MCF 10A (cell line): ENCODE measurements at places on chromosomes 2 and 18. TPM values are rescaled to one million over a fixed set of nuclear protein-coding genes. Genes with fewer than 3 reads are reported as not detected.
A peak's percentile ranks its signal among the peaks of the same experiment; 100 is the strongest.

MTIF2 gene
- 58.3 and 60.7 TPM in 2 replicates for total RNA-seq

LRP1B gene
- not detected in 2 replicates for total RNA-seq

DNA sequence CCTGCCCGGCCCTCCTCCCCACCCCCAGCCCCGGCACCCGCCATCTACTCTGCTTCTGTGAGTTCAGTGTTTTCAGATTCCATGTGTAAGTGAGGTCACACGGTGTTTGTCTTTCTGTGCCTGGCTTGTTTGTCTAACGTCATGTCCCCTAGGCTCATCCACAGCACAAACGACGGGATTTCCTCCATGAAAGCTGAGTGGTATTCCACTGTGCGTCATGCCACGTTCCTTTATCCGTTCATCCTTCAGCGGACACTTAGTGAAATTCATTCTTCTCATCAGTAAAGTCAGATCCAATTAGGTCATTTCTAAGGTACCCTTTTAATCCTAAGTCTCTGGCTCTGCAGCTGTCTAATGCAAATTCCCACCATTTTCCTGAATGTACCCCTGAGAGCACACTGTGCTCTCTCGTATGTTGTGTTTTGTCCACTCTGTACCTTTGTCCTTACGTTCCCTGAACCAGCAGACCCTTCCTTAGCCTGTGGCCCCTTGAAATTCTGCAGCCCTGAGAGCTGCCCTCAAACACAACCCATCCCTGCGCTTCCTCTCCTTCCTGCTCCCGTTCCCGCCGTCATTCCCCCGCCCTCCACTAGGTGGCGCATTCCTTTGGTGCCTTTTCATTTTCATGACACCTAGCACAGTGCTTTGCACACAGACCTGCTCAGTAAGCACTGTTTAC lies 44.1 kb downstream of the TRAPPC12 start:
- peak; percentile 64 for DNase-seq

GRCh38 chr18:46554406-46555080 lies 102.5 kb downstream of the LOXHD1 start:
- DNase-seq = no peak

DNA sequence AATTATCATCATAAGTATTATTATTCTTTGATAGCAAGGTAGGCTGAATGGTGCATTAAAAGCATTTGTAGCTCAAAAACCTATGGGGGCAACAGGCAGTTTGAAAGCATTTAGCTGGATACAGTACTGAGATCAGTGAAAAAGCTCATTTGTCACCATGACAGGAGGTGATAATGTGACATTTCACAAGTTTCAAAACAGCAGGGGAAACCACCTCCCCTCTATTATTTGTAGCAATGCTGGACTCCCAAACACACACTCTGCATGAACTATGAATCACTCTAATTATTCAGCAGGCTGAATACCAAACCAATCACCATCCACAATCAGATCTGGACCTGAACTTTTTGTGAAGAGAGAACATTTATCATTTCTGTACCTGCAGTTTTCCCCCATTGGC lies 63.4 kb downstream of the MYO5B start:
- no peak for DNase-seq

DNA sequence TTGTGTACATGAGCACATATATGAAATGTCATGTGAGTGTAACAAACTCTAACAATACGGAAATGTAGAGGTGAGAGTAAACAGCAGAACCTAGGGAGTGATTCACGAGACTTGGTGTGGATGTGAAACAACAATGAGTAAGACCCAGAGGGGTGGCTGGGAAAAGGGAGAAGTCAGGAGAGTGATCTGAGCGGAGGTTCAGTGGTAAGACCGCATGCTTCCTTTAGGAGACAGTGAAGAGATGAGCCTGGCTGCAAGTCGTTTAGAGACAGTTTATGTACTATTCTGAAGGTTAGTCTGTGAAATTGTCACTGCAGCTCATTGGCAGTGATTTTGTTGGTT lies 150.6 kb downstream of the PRPF40A start:
- no peak for DNase-seq

DNA sequence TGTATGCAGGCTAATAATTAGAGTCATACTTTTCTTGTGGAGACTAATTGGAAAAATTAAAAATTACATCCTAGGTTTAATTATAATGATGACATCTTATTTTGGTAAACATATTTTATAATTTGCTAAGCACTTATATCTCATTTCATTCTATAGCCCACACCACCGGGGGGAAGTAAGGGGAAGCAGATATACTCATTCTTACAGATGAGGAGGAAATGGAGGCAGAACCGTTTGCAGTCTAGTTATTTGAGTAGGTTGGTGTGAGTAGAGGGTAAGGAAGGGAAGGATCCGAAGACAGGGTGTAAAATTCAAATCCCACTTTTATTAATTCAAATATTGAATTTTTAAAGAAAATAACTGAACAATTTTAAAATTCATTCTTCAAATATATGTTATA lies 3.7 kb downstream of the ITGAV start:
- DNase-seq = no peak

DNA sequence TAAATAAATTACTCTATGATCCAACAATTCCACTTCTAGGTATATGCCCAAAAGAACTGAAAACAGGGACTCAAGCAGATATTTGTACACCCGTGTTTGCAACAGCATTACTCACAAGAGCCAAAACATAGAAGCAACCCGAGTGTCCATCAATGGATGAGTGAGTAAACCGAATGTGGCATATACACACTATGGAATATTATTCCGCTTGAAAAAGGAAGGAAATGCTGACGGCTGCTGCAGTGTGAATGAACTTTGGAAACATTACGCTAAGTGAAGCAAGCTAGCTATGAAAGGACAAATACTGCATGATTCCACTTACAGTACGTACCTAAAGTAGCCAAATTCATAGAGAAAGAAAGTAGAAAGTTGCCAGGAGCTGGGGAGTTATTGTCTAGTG lies 32.2 kb downstream of the MREG start:
- DNase-seq = no peak

DNA sequence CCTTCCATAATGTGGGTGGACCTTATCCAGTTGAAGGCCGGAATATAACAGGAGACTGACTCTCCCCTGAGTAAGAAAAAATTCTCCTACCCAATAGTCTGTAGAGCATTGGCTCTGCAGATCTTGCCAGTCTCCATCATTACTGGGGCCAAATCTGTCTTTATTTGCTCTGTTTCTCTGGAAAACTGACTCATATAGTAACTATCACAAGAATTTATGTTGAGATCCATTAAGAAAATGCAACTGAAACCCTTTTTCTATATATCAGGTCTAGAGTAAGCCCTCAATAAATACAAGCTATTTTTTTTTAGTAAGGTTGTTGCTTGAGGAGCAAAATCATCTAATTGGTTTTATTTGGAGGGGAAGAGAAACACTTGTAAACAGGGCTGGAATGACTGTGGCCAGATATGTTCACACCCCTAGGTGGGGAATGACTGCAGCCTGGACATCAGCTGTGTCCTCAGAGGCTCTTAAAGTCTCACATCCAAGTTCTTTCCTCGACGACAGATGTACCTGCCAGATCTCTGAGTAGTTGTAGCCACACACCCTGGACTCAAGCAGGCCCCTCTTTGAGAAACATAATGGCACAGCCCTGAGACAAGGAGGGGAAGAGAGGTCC lies 339.7 kb downstream of the TNS1 start:
- no peak for DNase-seq

DNA sequence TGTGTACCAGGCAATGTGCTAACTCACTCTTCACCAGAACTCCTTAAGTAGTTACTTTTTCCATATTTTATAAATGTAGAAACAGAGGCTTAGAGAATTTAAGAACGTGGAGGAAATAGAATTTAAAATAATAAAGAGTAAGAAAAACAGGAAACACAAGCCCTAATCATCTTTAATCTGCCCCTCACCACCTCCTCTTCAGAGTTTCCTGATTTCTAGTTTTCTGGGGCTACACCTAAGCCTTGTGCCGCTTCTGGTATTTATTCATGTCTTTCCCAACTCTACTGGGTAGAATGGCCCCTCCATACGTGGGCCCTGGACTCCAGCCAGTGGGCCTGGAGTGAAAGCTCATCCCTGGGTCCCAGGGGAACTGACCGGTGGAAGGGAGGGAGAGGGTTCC lies 85.4 kb downstream of the RTN4 start:
- DNase-seq = no peak

- DNase-seq = no peak
Measured at GRCh38 chr2:85221067-85221691, 88.0 kb downstream of the TCF7L1 start.

DNA sequence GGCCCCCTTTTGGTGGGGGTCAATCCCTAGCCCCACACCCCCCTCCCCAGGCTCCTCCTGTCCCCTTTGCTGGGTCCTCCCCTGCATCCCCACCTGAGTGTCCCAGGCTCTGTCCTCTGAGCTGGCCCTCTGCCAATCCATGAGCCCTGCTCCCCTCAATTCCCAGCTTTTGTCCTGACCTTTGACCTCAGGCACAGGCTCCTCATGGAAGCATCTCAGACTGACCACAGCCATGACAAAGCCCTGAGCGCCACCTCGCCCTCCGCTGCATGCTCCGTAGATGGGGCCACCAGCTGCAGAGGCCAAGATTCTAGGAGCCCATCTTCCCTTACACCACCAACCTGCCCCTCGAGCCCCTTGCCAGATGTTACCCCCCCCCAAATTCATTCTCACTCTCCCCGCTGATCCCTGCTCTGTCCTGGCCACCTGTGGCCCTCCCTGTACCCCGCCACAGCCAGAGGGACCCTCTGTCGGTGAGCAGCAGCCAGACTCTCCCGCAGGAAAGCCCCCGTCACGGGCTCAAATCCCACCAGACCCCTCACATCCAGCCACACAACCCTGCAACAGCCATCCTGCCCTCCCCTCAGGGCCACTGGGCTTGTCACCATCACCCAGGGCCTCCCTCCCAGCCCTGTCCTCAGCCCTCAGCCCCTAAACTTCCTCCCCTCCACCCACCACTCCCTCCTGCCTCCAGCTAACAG lies 206.0 kb downstream of the MGAT5 start:
- DNase-seq = no peak
